ENCODE measurements at places on chromosomes 5 and 9.
A peak's percentile ranks its signal among the peaks of the same experiment; 100 is the strongest.

DNA sequence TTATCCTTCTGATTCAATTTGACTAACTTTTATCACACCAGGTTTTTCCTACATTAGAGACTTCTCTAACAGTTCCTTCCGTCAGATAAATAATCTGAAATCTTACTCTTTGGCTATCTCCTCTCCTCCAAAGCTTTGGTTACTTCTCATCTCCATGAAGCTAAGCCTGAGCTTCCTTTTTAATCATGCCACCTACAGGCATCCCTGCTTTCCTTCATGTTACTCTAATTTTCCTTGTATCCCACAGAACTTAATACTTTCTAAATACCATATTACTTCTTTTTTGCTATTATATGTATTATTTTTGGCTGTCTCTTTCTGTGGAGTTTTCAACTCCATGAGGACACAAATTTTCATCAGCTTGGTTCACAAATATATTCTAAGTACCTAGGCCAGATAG, 49.7 kb downstream of the C9 start:
- no peak overlapping the region for H3K4me3 ChIP-seq
- no peak overlapping the region for H3K27ac ChIP-seq
- no peak for DNase-seq
- H3K4me1 ChIP-seq, result no peaks in the 10 kb centered on the region

DNA sequence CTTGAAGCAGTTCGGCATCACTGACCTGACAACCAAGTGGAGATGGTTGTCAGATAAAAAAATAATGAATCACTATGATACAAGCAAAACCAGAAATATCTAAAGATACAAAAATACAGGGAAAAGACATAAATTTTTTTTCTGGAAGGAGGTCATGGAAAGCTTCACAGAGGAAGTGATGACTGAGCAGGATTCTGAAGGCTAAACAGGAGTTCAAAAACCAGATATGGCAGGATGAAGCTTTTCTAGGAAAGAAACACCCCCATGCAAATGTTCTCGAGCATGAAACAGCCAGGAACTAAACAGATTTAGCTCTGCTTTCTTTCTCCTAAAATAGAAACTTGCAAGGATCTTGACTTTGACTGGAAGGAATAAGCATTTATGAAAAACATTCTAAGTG, 60.7 kb upstream of the IFNE start:
- no peaks in the 10 kb centered on the region for H3K36me3 ChIP-seq
- H3K4me3 ChIP-seq, result no peak overlapping the region
- no peak for DNase-seq

- H3K36me3 ChIP-seq, result no peaks in the 10 kb centered on the region
- no peak for DNase-seq
- H3K27ac ChIP-seq, result no peak overlapping the region
- no peak overlapping the region for H3K4me3 ChIP-seq
Observed at GRCh38 chr5:151903243-151903653, 21.4 kb downstream of the GLRA1 start.

DNA sequence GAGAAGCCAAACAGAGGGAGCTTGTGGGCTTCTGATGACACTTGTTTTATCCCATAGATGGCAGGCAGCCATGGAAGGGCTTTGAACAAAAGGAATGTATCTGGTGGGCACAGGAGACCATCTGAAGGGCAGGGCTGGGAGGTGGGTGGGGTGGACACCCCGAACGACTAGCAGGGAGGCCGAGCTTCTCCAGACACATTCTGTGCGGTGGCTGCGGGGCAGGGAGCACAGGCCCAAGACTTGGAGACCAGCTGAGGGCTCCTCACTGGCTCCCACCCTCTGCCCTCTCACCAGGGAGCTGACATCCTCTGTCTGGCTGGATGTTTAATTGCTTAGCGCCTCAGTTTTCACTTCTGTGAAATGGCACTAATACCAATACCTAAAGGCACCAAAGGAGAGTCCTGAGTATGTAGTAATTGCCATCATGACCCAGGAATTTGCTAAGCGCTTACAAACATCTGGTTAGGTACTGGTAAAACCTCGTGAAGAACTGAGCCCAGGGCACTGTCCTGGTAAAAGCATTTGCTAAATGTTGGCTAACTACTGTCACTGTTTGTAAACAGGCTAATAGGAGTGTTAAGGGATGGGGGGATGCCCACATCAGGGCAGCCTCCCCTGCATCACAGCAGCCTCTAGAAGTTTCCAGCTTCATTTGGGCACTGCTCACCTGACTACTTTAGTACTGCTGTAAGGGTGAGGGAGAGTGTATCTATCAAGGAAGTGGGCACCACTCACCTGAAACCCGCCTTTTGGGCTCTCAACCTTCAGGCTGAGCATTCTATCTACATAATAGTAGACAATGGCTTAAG, 2.1 kb upstream of the PHF2 start:
- no peaks in the 10 kb centered on the region for H3K36me3 ChIP-seq
- H3K27ac ChIP-seq, result no peak overlapping the region
- H3K4me1 ChIP-seq, result peaks cover 38% of the 10 kb centered on the region
- DNase-seq, result no peak

DNA sequence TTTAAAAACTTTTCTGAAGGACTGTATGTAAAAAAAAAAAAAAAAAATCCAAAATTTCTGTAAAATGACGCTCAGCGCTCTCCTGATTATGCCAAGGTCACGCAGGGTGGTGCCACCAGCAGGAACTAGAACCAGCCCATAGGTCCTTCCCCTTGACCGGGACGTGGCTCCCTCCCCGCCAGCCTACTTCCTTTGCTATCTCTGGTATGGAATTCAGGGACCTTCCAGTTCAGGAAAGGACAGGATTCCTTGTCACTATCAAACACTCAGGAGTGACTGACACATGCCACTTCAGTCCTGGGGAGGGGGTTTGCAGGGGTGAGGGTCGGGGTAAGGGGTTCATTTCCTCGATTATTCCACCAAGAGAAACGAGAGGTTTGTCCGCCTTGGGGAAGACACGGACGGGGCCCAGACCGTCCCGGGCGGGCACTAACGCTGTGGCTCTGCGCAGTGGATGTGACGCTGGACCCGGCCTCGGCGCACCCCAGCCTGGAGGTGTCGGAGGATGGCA, 18.8 kb downstream of the BTNL9 start:
- H3K4me1 ChIP-seq, result peaks cover 1% of the 10 kb centered on the region
- H3K36me3 ChIP-seq, result no peaks in the 10 kb centered on the region
- H3K27me3 ChIP-seq, result peaks cover 12% of the 10 kb centered on the region
- H3K27ac ChIP-seq, result no peak overlapping the region
- no peak overlapping the region for H3K4me3 ChIP-seq

DNA sequence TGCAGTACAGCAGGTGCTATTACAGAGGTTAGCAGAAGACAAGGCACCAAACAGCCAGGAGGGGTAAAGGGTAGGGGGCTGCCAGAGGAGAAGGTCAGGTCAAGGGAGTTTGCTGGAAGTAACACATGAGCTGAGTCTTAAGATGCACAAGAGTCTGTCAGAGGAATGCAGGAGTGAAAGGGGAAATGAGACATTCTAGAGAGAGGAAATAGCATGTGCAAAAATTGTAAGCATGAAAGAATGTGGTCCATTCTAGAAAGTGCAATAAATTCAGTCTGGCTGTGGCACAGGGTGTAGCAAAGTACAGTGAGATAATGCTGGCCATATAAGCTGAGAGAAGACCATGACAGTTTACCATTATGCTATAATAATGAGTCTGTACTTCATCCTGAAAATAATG, 6.6 kb downstream of the GOLGA1 start:
- DNase-seq, result no peak
- peaks cover 19% of the 10 kb centered on the region for H3K36me3 ChIP-seq
- H3K4me1 ChIP-seq, result no peaks in the 10 kb centered on the region
- H3K27me3 ChIP-seq, result no peaks in the 10 kb centered on the region

DNA sequence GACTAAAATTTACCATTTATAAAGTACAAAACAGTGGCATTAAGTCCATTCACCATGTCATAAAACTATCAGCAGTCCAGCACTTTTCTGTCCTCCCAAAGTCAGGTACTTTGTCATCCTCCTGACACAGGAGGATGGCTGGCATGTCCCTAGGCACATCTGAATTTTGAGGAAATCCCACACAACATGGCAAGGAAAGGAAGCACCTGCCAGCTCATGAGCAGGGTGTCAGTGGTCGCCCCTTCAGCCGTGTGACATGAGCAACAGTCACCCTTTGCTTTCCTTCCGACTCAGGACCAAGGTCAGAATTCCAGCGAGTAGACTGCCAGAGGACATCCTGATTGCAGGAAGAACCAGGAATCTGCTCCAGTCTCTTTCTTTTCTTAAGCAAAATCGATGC, 77.1 kb downstream of the PPARGC1B start:
- no peak overlapping the region for H3K4me3 ChIP-seq
- H3K4me1 ChIP-seq, result peaks cover 76% of the 10 kb centered on the region
- DNase-seq, result no peak
- no peaks in the 10 kb centered on the region for H3K27me3 ChIP-seq
- no peak overlapping the region for H3K27ac ChIP-seq
- H3K36me3 ChIP-seq, result no peaks in the 10 kb centered on the region

GRCh38 chr9:8880060-8880459, 1080.5 kb upstream of the DMAC1 start:
- H3K4me3 ChIP-seq, result no peak overlapping the region
- no peaks in the 10 kb centered on the region for H3K27me3 ChIP-seq
- H3K4me1 ChIP-seq, result no peaks in the 10 kb centered on the region
- DNase-seq, result no peak
- no peak overlapping the region for H3K27ac ChIP-seq

DNA sequence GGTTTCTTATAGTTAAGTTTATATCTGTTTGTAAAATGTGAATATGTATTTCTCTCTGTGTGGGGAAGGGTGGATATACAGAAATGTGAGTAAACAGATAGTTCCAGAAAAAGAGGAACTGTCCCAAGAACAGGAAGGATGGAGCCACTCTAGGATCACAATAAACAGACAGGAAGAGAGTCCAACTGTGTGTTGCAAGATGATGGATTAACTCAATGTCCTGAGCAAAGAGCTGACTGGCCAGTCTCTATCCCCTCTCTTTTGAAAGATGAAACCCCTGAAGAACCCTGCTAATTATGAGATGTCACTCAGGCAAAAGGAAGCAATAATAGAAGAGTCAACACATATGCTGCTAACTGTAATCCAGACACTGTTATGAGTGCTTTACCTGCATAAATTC, 202.7 kb downstream of the SEMA6A start:
- no peak overlapping the region for H3K4me3 ChIP-seq
- H3K27me3 ChIP-seq, result no peaks in the 10 kb centered on the region
- H3K4me1 ChIP-seq, result peaks cover 21% of the 10 kb centered on the region
- peak overlapping the region; percentile 32 for H3K27ac ChIP-seq
- DNase-seq, result no peak

GRCh38 chr5:44051591-44051990, 337.6 kb downstream of the FGF10 start:
- no peaks in the 10 kb centered on the region for H3K4me1 ChIP-seq
- no peak overlapping the region for H3K27ac ChIP-seq
- H3K36me3 ChIP-seq, result no peaks in the 10 kb centered on the region
- DNase-seq, result no peak

DNA sequence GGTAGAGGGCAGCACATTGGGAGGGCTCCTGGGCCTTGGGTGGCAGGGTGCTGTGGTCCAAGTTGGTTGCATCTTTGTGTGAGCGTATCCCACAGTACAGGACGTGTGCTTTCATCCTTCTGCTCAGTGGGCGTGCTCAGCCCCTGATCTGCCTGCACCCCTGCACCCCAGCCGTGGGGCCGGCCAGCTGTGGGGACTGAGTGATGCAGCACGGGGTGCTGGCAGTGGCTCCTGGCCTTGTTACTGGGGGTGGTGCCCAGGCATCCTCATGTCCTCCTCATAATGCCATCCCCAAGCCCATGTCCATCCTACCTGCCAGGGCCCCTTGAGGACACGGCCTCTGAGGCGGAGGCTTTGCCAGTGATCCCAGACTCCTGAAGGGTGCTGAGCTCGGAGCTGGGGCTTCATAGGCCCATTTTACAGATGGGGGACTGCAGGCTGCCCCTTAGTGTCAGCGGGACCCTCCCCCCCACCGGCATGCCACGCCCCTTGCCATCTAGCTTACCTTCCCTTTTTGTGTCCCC, 100.7 kb downstream of the PHF2 start:
- no peak for DNase-seq
- no peaks in the 10 kb centered on the region for H3K4me1 ChIP-seq
- no peak overlapping the region for H3K4me3 ChIP-seq
- H3K27me3 ChIP-seq, result no peaks in the 10 kb centered on the region

- H3K4me3 ChIP-seq, result no peak overlapping the region
- peaks cover 2% of the 10 kb centered on the region for H3K4me1 ChIP-seq
- H3K36me3 ChIP-seq, result no peaks in the 10 kb centered on the region
- no peak for DNase-seq
- H3K27me3 ChIP-seq, result no peaks in the 10 kb centered on the region
- no peak overlapping the region for H3K27ac ChIP-seq
Observed at GRCh38 chr9:5569409-5569808, 59.1 kb downstream of the PDCD1LG2 start.

DNA sequence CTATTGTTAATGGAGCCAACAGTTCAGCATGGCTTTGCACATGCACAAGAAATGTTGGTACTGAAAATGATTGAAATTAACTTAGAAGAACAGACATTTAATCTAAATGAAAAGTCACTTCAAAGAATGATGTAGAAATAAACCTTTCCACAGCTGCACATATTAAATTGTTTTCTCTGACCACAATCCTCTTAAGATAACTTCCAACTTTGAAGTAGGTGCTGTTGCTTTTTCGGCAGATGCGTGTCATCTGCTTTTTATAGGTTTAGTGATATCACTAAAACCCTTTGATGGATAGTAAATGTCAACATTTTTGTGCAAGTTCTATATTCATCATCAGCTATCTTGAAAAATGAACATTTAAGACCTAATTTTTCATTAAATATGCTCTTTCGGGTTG, 25.3 kb upstream of the SLC1A3 start:
- DNase-seq, result no peak
- no peaks in the 10 kb centered on the region for H3K4me1 ChIP-seq
- H3K27ac ChIP-seq, result no peak overlapping the region
- no peak overlapping the region for H3K4me3 ChIP-seq

- H3K27ac ChIP-seq, result no peak overlapping the region
- H3K27me3 ChIP-seq, result no peaks in the 10 kb centered on the region
- DNase-seq, result no peak
- H3K36me3 ChIP-seq, result no peaks in the 10 kb centered on the region
- H3K4me1 ChIP-seq, result peaks cover 37% of the 10 kb centered on the region
Observed at GRCh38 chr5:138650196-138650595, 75.0 kb upstream of the HSPA9 start.

DNA sequence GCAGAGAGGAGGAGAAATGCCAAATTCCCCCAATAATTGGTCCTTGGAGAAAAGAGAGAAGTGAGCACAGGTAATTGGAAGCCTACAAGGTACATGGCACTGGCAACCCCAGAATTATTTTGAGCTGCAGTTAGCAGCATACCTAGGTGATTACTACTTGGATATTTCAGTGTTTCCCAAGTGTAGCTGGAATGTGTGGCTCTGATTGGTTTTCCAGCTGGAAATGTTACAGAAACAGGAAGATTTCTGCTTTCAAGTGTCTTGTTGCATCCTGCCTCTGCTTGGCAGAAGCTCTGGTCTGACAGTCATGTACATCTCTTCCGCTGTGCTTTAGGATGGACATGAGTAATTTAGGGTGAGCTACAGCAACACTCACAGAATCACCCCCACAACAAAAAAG, 262.1 kb downstream of the ENC1 start:
- peaks cover 8% of the 10 kb centered on the region for H3K4me1 ChIP-seq
- no peaks in the 10 kb centered on the region for H3K36me3 ChIP-seq
- DNase-seq, result no peak
- H3K27me3 ChIP-seq, result no peaks in the 10 kb centered on the region
- H3K4me3 ChIP-seq, result no peak overlapping the region

- no peaks in the 10 kb centered on the region for H3K27me3 ChIP-seq
- no peak for DNase-seq
- no peaks in the 10 kb centered on the region for H3K36me3 ChIP-seq
- no peaks in the 10 kb centered on the region for H3K4me1 ChIP-seq
- no peak overlapping the region for H3K27ac ChIP-seq
- H3K4me3 ChIP-seq, result no peak overlapping the region
Observed at GRCh38 chr5:133192716-133193115, 140.9 kb downstream of the HSPA4 start.

- H3K36me3 ChIP-seq, result no peaks in the 10 kb centered on the region
- no peak overlapping the region for H3K27ac ChIP-seq
- no peaks in the 10 kb centered on the region for H3K27me3 ChIP-seq
- no peak overlapping the region for H3K4me3 ChIP-seq
Observed at GRCh38 chr5:136332223-136333015, 32.9 kb downstream of the TRPC7 start.
